ENCODE measurements at places on chromosomes 6 and 20.

DNA sequence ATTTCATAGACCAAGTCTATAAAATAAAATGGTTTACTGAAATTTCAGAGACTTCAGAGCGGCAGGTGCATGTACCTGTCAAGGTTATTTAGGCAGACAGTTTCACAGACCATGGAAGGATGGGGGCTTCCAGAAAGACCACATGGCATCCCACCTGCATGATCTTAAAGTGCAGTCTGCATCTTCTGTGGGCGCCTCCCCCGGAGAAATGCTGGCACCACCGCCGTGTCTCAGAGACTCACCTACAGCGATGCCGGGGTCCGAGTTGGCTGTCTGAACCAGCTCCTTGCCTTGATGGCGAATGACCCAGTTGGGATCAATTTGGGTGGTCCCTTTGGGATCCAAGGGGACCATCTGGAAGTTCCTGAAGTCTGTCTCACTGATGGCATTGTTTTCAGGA lies 30.6 kb downstream of the THBS2 start:
- no peak for DNase-seq

DNA sequence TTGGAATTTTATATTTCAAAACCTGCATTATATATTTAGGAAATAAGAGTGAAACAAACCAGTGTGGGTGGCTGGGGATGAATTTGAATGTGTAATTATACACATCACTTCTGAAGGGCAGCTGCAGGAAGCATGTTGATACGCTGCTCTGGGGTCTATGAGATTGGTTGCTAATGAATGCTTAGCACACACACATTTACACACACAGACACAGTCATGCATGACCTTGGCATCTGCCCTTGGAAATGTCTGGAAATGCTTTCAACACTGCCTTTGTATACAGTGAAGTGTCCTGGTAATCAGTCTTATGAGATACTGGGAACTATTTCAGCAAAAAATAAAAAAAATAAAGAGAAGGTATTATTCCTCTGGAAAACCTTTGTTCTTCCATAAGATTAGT lies 83.4 kb downstream of the ELOVL4 start:
- no peak for DNase-seq

DNA sequence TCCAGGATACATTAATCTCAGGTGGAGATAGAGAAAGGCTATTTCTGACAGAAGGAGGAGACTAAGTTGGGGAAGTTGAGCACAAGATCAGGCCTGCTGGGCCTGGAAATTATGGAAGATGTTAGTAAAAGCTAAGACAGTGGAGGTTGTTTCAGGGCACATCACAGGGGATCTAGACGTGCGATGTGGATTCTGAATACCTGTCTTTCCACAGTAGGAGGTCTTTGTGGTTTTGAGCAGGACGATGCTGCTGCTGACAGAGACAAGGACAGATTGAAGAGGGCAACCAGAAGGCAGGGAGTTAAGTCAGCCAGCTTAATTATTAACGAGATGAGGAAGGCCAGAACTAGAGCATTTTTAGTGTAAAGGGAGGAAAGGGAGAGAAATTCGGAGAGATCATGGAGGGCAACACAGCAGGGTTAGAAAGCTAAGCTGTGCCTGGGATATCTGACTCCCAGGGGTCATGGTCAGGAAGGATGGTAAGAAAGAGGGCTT lies 384.9 kb downstream of the MAFB start:
- DNase-seq, result no peak

DNA sequence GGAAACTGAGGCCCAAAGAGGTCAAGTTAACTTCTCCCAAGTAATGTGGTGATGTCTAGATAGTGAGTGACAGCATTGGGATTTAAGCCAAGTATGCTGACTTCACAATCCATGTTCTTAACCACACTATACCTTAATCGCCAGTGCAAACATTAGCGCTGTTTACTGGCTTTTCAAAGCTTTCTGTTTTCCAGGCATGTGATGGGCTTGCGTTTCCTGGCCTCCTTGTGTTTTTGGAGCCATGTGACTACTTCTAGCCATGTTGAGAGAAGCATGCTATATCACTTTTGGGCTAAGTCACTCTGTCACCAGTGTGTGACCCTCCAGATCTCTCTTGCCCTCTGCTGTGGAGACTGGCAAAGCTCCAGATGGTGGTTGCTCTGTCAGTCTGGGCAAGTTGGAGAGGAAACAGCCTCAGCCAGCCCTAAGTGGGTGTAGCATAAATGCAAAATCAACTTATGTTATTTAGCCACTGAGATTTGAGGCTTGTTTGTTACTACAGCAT lies 76.9 kb downstream of the ANKRD6 start:
- DNase-seq, result no peak

DNA sequence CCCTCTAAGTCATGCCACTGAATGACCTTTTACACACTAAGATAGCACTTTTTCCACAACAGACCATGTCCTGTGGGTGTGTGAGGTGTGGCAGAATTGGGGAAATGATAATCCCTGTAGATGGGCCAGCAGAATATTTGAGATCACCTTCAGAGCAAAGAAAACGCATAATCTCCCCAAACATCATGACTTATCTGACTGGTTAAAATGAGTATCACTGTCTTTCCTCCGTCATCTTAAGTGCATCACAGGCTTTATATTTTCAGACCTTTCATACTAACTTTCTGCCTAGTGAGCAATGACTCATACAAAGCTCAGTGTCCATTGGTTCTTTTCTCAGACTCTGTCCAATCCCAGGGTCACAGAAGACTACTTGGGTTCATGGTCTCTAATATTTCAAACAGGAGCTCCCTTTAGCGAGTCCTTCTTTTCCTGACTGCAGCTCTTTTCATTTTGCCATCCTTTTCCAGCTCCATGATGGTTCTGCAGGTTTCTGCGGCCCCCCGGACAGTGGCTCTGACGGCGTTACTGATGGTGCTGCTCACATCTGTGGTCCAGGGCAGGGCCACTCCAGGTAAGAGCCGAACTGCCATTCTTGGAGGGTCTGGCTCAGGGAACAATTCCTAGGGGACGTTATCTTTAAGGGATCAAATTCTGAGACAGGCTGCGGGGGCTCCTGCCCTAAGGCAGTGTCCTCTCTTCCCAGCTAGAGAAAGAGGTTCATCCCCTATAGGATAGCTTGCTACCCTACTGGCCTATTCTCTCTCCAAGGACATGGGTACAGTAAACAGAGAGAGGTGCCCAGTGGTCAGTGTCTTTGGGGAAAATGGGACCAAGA lies at the start of gene HLA-DPB1:
Gene HLA-DPB1 (plus strand): TSS at position 423 of the 838 bp plus-strand sequence. CDS start 52 bp downstream, at position 475.
- DNase-seq, result peak; percentile 48

DNA sequence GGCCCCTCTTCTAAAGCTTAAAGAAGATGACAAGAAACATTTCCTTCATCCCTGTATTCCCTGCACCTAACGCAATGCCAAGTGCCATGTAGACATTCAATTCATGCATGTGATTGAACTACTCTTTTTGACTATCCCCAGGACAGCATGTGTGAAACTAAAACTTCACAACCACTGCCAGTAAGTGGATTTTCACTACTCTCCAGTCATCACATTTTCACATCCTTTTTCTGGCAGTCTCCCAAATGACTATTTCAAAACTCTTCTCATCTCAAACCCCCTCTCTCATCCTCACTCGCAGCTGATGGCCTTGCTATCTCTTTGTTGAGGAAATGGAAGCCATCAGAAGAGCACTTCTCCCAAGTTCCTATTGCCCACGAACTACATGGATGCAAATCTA lies 122.6 kb downstream of the OPRM1 start:
- DNase-seq, result no peak

DNA sequence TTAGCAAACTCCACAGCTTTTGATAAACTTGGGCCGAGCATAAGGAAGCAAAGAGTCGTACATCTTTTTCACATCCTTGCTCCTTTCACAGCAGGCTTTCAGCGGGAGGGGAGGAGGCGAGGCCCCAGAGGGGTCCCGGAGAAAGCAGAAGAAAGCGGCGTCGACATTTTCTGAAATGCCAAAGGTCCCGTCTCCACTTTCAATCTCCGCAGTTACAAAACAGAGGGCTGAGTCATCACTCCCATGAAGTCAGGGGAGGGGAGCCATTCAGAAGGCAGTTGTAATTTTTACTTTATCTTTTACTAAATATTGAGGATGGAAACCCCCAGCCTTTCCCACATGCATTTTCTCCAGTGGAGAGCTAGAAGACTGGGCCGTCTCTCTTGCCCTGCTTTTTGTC lies 174.2 kb upstream of the THBS2 start:
- peak; percentile 56 for DNase-seq

DNA sequence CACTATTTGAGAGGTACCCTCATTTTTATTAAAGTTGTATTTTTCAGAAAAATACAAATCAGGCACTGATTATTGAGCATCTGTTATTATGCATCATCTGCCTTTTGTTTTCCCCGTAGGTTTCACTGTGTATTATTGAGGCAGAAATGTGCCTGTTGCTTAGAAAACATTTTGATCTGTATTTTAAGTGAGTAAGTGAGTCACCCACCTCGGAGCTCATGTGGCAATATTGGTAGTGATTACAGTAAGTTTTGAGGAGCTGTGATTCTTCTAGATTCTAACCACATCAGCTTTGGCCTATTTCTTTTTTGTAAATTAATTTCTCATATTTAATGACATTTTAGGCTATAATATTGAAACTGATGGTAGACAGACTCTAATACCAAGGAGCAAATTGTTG lies 59.6 kb upstream of the LAMP5 start:
- DNase-seq, result peak; percentile 46

DNA sequence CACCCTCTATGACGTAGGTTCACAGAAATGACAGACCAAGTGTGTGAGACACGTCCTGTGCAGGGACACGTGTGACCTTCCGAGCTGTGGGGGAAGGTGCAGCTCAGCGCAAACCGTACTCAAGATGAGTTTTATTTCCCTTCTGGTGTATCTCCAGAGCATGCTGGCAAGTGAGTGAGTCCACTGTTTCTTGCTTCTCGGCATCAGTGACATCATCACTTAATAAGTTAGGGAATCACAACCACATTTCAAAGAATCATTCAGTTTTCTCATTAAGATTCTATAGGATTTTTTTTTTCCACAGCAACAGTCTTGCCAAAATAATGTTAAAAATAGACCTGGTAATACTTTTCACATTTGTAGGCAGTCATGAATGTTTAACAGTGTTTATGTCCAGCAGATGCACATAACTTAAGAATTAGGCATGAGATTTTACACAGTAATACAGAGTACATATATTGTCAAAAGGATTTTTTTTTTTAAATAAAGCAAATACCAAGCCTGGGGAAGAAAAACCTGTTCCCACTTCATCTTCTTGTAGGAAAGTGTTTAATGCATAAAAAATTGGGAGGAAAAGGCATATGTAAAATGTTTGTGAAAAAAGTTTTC lies 417.8 kb downstream of the CDC5L start:
- DNase-seq, result peak; percentile 83

DNA sequence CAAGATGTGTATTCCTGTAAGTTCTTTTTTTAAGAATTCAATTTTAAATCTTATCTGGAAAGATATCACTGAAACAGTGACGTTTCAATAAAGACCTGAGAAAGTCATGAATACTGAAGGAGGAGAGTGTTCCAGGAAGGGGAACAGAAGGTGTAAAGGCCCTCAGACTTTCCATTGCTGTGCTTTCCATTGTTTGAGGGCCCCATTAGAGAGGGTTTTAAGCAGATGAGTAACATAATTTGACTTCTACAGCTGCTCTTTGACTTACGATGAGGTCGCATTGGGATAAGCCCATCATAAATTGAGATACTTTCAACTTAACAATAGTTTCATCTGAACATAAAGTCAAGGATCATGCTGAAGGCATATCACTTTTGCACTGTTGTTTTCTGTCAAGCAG lies 24.7 kb downstream of the ACOT13 start:
- no peak for DNase-seq

GRCh38 chr6:46894433-46894832 lies 27.3 kb downstream of the ADGRF5 start:
- DNase-seq, result no peak

- peak; percentile 99 for DNase-seq
Measured at GRCh38 chr6:27838058-27838944, 73.9 kb downstream of the OR2B2 start.

- no peak for DNase-seq
Measured at GRCh38 chr6:75748003-75748742, 866 bp upstream of the MYO6 start.

DNA sequence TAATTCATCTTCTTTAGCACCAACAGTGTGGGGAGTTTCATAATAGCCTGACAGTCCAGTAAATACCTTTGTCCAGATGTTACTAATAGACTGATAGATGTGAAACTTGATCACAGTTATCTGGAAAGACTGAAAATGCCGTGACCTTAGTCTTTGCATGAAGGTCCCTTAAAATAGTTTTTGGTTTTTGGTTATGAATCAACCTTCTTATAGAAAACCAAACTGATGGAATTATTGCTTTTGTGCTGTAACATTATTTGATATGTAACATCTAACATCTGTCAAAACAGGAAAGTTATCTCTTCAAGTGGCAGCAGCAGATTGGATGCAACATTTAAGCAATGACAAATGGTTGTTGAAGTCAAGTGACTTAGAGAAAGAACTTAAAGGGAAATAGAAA lies 190.4 kb downstream of the DOK5 start:
- DNase-seq, result no peak

GRCh38 chr6:154377726-154378125 lies 21.1 kb upstream of the IPCEF1 start:
- no peak for DNase-seq

All from AG10803 (cell line).